Activated naive CD8-positive, alpha-beta T cell treated with anti-CD3 and anti-CD28 coated beads, Interleukin-2, amount 50 U/mL, for 24 hours (primary cell): ENCODE measurements at places on chromosomes 7 and 10.

DNA sequence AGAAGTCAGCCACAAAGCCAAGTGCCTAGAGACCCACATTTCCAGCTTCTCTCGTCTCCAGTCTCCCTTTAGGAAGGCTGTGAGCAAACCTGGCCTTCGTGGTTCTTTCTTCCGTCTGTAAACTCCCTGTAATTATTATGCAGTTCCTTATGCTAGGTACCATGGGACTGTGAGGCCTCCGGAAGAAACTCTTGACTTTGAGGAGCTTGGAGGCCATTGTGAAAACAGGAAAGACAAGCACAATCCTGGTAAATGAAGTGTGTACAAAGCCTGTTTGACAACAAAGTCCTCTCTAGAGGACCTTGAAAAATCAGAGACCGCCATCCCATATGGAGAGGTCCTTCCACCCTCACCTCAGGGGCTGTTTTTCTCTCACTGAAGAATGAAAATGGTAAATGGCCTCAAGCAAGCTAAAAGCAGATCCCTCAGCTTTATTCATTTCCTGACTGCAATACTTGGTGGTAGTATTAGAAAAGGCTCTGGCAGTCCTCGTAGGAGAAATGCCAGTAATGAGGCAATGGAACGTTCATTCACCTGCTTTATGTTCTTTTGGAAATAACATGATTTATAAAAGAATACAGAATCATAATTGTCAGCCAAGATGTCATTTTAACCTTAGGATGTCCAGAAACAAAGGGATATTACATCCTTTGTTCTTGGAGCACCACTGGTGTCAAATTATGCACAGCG is 926.4 kb downstream of the LRMDA start:
- H3K4me3 ChIP-seq: no peak overlapping the region
- no peaks in the 10 kb centered on the region for H3K36me3 ChIP-seq
- H3K4me1 ChIP-seq: no peaks in the 10 kb centered on the region
- H3K27me3 ChIP-seq: no peaks in the 10 kb centered on the region
- DNase-seq: no peak

- peaks cover 5% of the 10 kb centered on the region for H3K27me3 ChIP-seq
- peaks cover 8% of the 10 kb centered on the region for H3K4me1 ChIP-seq
- no peak for DNase-seq
- H3K27ac ChIP-seq: no peak overlapping the region
Measured at GRCh38 chr10:110317866-110318850, 13.4 kb upstream of the SMNDC1 start.

DNA sequence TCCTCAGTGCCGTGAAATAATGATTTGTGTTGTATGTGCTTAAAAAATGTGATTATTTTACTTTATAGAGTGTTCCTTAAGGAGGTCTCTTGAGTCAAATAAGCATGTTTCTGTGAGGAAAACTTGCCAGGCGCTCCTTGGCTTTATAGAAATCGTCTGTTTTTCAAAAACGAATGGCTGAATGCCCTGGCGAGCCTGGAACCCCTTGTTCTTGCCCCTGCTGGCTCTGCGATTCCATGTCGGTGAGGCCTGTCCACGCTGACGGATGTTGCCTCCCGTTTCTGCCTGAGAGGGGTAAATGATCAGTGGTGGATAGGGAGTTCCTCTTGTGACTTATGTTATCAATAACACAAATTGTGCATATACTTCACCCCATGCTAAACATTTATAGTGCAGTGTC is 75.5 kb downstream of the MGMT start:
- no peaks in the 10 kb centered on the region for H3K4me1 ChIP-seq
- H3K27ac ChIP-seq: no peak overlapping the region
- no peak overlapping the region for H3K4me3 ChIP-seq
- H3K36me3 ChIP-seq: peaks cover 35% of the 10 kb centered on the region
- DNase-seq: no peak
- no peaks in the 10 kb centered on the region for H3K27me3 ChIP-seq

GRCh38 chr7:33694006-33694405 is 211.3 kb upstream of the BMPER start:
- H3K27ac ChIP-seq: no peak overlapping the region
- DNase-seq: no peak
- H3K4me1 ChIP-seq: no peaks in the 10 kb centered on the region
- no peak overlapping the region for H3K4me3 ChIP-seq
- no peaks in the 10 kb centered on the region for H3K27me3 ChIP-seq

GRCh38 chr7:46264646-46265045 is 343.6 kb upstream of the IGFBP3 start:
- DNase-seq: no peak
- no peaks in the 10 kb centered on the region for H3K27me3 ChIP-seq
- no peak overlapping the region for H3K27ac ChIP-seq
- H3K4me3 ChIP-seq: no peak overlapping the region
- no peaks in the 10 kb centered on the region for H3K36me3 ChIP-seq

DNA sequence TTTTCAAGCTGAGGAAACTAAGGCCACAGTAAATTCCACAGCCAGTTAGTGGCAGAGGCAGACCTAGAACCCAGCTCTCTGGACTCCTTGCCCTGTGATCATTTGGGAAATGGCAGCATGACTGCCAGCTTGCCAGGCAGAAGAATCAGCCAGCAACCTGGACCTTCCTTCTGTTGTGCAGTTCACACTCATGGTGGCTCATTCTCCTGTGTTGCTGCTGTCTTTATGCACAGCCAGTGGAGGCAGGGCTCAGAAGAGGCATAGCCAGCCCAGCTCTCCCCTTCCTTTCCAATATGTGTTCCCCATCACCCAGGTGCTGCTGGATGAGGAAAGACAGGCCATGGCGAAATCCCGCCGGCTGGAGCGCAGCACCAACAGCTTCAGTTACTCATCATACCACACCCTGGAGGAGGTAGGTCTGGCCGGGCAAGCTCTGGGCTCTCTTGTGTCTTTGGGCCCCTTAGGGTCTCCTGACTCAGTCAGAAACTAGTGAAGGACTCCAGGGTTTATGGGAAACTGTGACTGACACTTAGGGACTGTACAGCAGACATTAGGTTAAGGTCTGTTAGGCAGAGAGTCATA is 14.8 kb downstream of the CPA5 start:
- DNase-seq: no peak
- H3K4me3 ChIP-seq: no peak overlapping the region
- no peak overlapping the region for H3K27ac ChIP-seq
- no peaks in the 10 kb centered on the region for H3K36me3 ChIP-seq

- peaks cover 10% of the 10 kb centered on the region for H3K27me3 ChIP-seq
- no peaks in the 10 kb centered on the region for H3K4me1 ChIP-seq
- H3K36me3 ChIP-seq: no peaks in the 10 kb centered on the region
- H3K4me3 ChIP-seq: no peak overlapping the region
- H3K27ac ChIP-seq: no peak overlapping the region
- no peak for DNase-seq
Measured at GRCh38 chr7:45184326-45185027, 26.9 kb downstream of the RAMP3 start.

DNA sequence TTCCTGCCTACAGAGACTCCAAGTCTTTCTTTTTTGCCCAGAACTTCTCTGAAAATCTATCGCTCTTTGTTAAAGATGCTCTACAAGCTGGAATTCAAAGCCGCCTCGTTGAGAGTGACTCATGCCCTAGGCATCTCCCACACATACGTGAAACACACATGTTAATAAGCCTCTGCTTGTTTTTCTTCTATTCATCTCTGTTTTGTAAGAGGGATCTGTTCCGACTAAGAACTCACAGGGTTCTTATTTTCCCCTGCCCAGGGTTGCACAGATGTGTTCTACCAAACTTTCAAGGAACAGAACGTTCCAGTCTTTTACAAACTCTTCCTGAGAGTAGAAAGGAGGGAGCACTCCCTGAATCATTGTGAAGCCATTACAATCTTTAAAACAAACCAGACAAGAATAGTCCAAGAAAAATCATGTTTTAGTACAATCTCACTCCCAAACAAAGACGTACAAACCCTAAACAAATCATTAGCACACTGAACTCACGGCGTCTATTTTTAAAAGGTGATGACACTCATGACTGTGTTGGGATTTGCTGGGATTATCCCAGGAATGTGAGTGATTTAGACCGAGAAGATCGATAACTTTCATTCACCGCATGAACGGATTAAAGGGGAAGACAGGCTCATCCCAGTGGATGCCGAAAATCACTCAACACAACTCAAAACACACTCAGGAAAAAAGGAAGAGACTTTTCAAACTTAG is 55.3 kb upstream of the INPP5A start:
- no peaks in the 10 kb centered on the region for H3K36me3 ChIP-seq
- no peaks in the 10 kb centered on the region for H3K4me1 ChIP-seq
- H3K27ac ChIP-seq: no peak overlapping the region
- H3K4me3 ChIP-seq: no peak overlapping the region

DNA sequence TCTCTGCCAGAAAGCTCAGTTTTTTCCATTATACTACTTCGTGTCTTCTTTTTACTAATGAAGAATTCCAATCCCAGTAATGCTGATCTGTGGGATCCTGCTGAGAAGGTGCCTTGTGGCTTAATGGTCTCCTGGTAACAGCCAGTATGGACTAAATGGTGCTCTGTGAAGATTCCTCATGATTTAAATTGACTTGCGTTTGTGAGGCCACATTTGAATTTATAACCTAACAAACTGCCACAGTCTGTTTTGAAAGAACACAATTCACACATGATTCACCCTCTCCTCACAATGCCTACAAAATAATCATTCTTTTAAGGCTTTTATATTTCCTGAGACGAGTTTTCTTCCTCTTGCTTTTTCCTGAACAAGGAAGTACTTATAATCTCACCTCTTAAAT is 140.0 kb downstream of the MBL2 start:
- H3K27ac ChIP-seq: no peak overlapping the region
- no peaks in the 10 kb centered on the region for H3K36me3 ChIP-seq
- no peaks in the 10 kb centered on the region for H3K4me1 ChIP-seq

GRCh38 chr10:131930586-131931330 is 29.9 kb downstream of the PPP2R2D start:
- no peaks in the 10 kb centered on the region for H3K27me3 ChIP-seq
- no peak for DNase-seq
- peaks cover 23% of the 10 kb centered on the region for H3K36me3 ChIP-seq
- peaks cover 68% of the 10 kb centered on the region for H3K4me1 ChIP-seq

- DNase-seq: no peak
- no peak overlapping the region for H3K4me3 ChIP-seq
- H3K27ac ChIP-seq: no peak overlapping the region
- no peaks in the 10 kb centered on the region for H3K27me3 ChIP-seq
- H3K36me3 ChIP-seq: peaks cover 6% of the 10 kb centered on the region
Measured at GRCh38 chr7:30332549-30332948, 48.2 kb downstream of the ZNRF2 start.

DNA sequence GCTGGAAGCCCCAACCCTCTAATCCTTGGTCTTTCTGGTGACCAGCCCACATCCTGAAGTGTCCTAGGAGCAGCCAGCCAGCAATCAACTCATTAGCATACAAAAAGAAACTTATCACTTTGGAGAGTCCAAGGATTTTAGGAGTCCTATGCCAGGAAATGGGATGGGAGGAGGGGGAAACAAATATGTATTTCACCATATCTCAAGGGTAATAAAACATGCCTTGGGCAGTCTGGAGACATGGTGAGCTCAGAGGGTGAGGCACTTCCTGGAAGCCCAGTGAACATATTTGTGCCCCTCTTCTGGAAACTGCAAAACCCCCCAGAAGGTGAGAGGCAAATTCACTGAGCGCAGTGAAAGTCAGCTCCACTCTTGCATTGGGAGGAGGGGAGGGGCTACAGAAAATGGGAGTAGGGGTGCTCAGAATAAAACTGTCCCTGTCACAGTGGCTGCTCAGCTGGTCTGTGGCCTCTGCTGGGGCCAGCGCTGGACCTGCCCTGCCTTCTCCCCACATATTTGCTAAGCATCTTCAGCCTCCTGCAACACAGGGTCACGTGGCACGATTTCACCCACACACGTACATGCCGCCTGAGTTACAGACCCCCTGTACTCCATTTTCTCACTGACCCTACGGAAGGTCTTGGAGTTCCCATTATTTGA is 17.7 kb upstream of the ZMIZ1 start:
- no peaks in the 10 kb centered on the region for H3K27me3 ChIP-seq
- no peaks in the 10 kb centered on the region for H3K36me3 ChIP-seq
- no peak overlapping the region for H3K4me3 ChIP-seq
- H3K27ac ChIP-seq: no peak overlapping the region
- peaks cover 39% of the 10 kb centered on the region for H3K4me1 ChIP-seq

GRCh38 chr7:11297126-11297625 is 323.5 kb downstream of the PHF14 start:
- no peak for DNase-seq
- H3K4me1 ChIP-seq: no peaks in the 10 kb centered on the region
- H3K36me3 ChIP-seq: no peaks in the 10 kb centered on the region
- no peak overlapping the region for H3K4me3 ChIP-seq

GRCh38 chr7:108525327-108525984 is 479 bp downstream of the PNPLA8 start:
- peak overlapping the region; percentile 93 for H3K4me3 ChIP-seq
- H3K4me1 ChIP-seq: peaks cover 53% of the 10 kb centered on the region
- H3K27me3 ChIP-seq: no peaks in the 10 kb centered on the region
- DNase-seq: no peak
- peak overlapping the region; percentile 98 for H3K27ac ChIP-seq
- peaks cover 3% of the 10 kb centered on the region for H3K36me3 ChIP-seq

- H3K4me1 ChIP-seq: peaks cover 21% of the 10 kb centered on the region
- H3K4me3 ChIP-seq: peak overlapping the region; percentile 12
- no peaks in the 10 kb centered on the region for H3K27me3 ChIP-seq
- H3K27ac ChIP-seq: peak overlapping the region; percentile 81
Measured at GRCh38 chr10:102299873-102300272, 54.5 kb downstream of the GBF1 start.

GRCh38 chr7:37052705-37053104 is 328.4 kb upstream of the AOAH start:
- peak; percentile 15 for DNase-seq
- no peak overlapping the region for H3K27ac ChIP-seq
- peaks cover 26% of the 10 kb centered on the region for H3K36me3 ChIP-seq
- H3K4me3 ChIP-seq: no peak overlapping the region
- no peaks in the 10 kb centered on the region for H3K27me3 ChIP-seq
- H3K4me1 ChIP-seq: peaks cover 5% of the 10 kb centered on the region

DNA sequence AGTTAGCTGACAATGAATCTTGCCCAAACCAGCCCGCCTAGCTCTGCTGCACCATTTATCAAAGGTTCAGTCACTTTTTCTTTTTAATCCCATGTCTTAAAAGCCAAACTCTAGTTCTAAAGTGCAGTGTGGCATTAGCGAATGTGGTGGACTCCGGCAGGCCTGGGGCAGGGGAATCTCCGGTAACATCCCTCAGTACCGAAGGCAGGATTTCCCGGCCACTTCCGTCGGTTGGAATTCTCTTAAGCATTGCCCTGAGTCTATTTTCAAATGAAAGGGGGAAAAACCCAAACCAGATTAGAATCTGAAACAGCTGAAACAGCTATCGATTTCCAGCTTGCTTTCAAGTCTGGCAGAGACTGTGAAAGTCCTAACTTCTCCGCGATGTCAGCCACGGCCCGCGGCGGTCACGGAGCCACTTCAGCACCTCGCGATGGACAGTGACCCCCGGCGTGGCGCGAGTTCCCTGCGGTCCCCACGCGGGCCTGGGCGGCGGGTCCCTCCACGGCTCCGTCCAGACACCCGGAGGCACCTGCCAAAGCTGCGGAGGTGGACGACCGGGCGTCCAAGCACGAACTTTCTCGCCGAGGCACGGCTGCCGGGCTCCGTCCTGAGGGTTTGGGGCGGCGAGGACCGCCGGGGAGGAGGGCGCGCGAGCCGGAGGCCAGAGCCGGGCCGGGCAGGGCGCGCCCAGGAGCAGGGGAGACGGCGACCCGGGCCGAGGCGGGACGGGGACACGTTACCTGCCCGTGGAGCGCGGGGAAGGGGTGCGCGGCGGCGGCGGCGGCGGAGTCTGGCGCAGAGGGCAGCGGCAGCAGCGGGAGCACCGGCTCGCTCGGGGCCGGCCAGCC is 745 bp downstream of the TCERG1L start:
- peak overlapping the region; percentile 14 for H3K4me3 ChIP-seq
- no peak overlapping the region for H3K27ac ChIP-seq
- DNase-seq: no peak
- no peaks in the 10 kb centered on the region for H3K36me3 ChIP-seq

GRCh38 chr7:75979759-75980429 is 14.5 kb downstream of the TMEM120A start:
- no peaks in the 10 kb centered on the region for H3K4me1 ChIP-seq
- no peaks in the 10 kb centered on the region for H3K27me3 ChIP-seq
- no peak overlapping the region for H3K4me3 ChIP-seq
- H3K36me3 ChIP-seq: no peaks in the 10 kb centered on the region
- no peak overlapping the region for H3K27ac ChIP-seq
